Subcutaneous preadipocyte (primary cell): ENCODE measurements at places on chromosomes 2 and 18. TPM values are rescaled to one million over a fixed set of nuclear protein-coding genes. Genes with fewer than 3 reads are reported as not detected.

The POTEC gene
- not detected in 2 replicates for total RNA-seq

The ABCB11 gene
- not detected in 2 replicates for total RNA-seq

The TMEM200C gene
- total RNA-seq = under 0.01 TPM in 1 of 2 replicates, not detected in the other

The SPATA3 gene
- not detected in 2 replicates for total RNA-seq

The SLC19A3 gene
- 1.4 and 1.8 TPM in 2 replicates for total RNA-seq

The MAB21L4 gene
- not detected in 2 replicates for total RNA-seq

The C1QL2 gene
- not detected in 2 replicates for total RNA-seq

The EML6 gene
- total RNA-seq = 4.0 and 4.1 TPM in 2 replicates

The FLACC1 gene
- 1.4 and 1.5 TPM in 2 replicates for total RNA-seq

The LYPD1 gene
- total RNA-seq = 0.59 TPM in 1 of 2 replicates, not detected in the other

The CNOT11 gene
- total RNA-seq = 36.7 and 54.0 TPM in 2 replicates

The SPDYA gene
- total RNA-seq = 0.59 and 0.73 TPM in 2 replicates

The G6PC2 gene
- total RNA-seq = not detected in 2 replicates

The CDKL4 gene
- 1.2 and 1.5 TPM in 2 replicates for total RNA-seq

The KCNF1 gene
- not detected in 2 replicates for total RNA-seq

The GEN1 gene
- total RNA-seq = 14.7 and 25.4 TPM in 2 replicates

The EGR4 gene
- not detected in 2 replicates for total RNA-seq

The IL1A gene
- not detected in 2 replicates for total RNA-seq

The M1AP gene
- total RNA-seq = not detected in 2 replicates

The MRPL33 gene
- total RNA-seq = 69.8 TPM in 2 replicates

The SH3RF3 gene
- total RNA-seq = 7.3 and 14.9 TPM in 2 replicates

The CCNT2 gene
- total RNA-seq = 16.9 and 22.3 TPM in 2 replicates

The ALLC gene
- not detected in 2 replicates for total RNA-seq

The HOXD13 gene
- 1.6 TPM in 1 of 2 replicates, not detected in the other for total RNA-seq

The DOK1 gene
- total RNA-seq = 14.7 and 15.6 TPM in 2 replicates

The DSG4 gene
- total RNA-seq = not detected in 2 replicates

The SPIRE1 gene
- total RNA-seq = 18.7 and 27.0 TPM in 2 replicates

The LRP2 gene
- not detected in 2 replicates for total RNA-seq

The MOGAT1 gene
- total RNA-seq = not detected in 2 replicates

The SERPINB12 gene
- not detected in 2 replicates for total RNA-seq

The GPR45 gene
- total RNA-seq = not detected in 2 replicates

The ANKAR gene
- 7.4 and 9.9 TPM in 2 replicates for total RNA-seq

The ABCG5 gene
- total RNA-seq = not detected in 2 replicates

The RAMP1 gene
- 0.73 TPM in 1 of 2 replicates, not detected in the other for total RNA-seq

The SLC9A4 gene
- total RNA-seq = not detected in 2 replicates

The CYP27C1 gene
- under 0.01 TPM in 1 of 2 replicates, not detected in the other for total RNA-seq

The RND3 gene
- total RNA-seq = 147 and 168 TPM in 2 replicates

The C2orf72 gene
- total RNA-seq = 0.20 and 0.37 TPM in 2 replicates

The AQP12A gene
- total RNA-seq = not detected in 2 replicates

The C2orf92 gene
- 2.6 and 4.7 TPM in 2 replicates for total RNA-seq

The TEX44 gene
- total RNA-seq = not detected in 2 replicates

The AQP4 gene
- not detected in 2 replicates for total RNA-seq

The SERPINB2 gene
- total RNA-seq = 1.8 and 3.5 TPM in 2 replicates

The FIGN gene
- 1.1 and 1.6 TPM in 2 replicates for total RNA-seq

The CYP26B1 gene
- total RNA-seq = 2.5 and 6.6 TPM in 2 replicates

The HMSD gene
- 0.39 TPM in 1 of 2 replicates, not detected in the other for total RNA-seq

The TRPM8 gene
- 0.20 and 0.73 TPM in 2 replicates for total RNA-seq

The RIF1 gene
- total RNA-seq = 31.2 and 49.3 TPM in 2 replicates

The DUSP19 gene
- 1.1 and 2.2 TPM in 2 replicates for total RNA-seq

The TRIB2 gene
- 8.1 and 20.7 TPM in 2 replicates for total RNA-seq

The SPP2 gene
- not detected in 2 replicates for total RNA-seq

The NTSR2 gene
- total RNA-seq = not detected in 2 replicates

The ERMN gene
- not detected in 2 replicates for total RNA-seq

The GNAL gene
- total RNA-seq = 0.39 and 2.2 TPM in 2 replicates

The TACR1 gene
- total RNA-seq = not detected in 2 replicates

The HK2 gene
- total RNA-seq = 21.3 and 27.4 TPM in 2 replicates

The IFIH1 gene
- total RNA-seq = 3.1 and 4.0 TPM in 2 replicates

The CTAGE1 gene
- not detected in 2 replicates for total RNA-seq
